ENCODE measurements at places on chromosomes 5 and 9. TPM values are rescaled to one million over a fixed set of nuclear protein-coding genes. Genes with fewer than 3 reads are reported as not detected.

The PDE6A gene
- not detected for total RNA-seq

The GPR150 gene
- total RNA-seq, result 0.54 TPM

The SPATA31C1 gene
- total RNA-seq, result not detected

The SLC4A9 gene
- not detected for total RNA-seq

The MARCOL gene
- not detected for total RNA-seq

The SHISAL2B gene
- total RNA-seq, result not detected

The PCDHAC2 gene
- under 0.01 TPM for total RNA-seq

The DMRT3 gene
- not detected for total RNA-seq

The SPINK6 gene
- total RNA-seq, result not detected

The ST6GALNAC4 gene
- 66.1 TPM for total RNA-seq

The KIAA0825 gene
- 2.3 TPM for total RNA-seq
